ENCODE measurements at places on chromosomes 16 and 17. TPM values are rescaled to one million over a fixed set of nuclear protein-coding genes. Genes with fewer than 3 reads are reported as not detected.

Gene RMI2
- 55.7 TPM for total RNA-seq

Gene TAT
- 1.6 TPM for total RNA-seq

Gene VPS35L
- 1.4 TPM for total RNA-seq

Gene LGALS9B
- not detected for total RNA-seq

Gene NPIPB6
- not detected for total RNA-seq

Gene OR1F1
- not detected for total RNA-seq

Gene RNF227
- total RNA-seq = 0.20 TPM

Gene KCNJ18
- not detected for total RNA-seq

Gene C16orf54
- not detected for total RNA-seq

Gene KRTAP2-1
- not detected for total RNA-seq

Gene PRAC1
- total RNA-seq = not detected

Gene TMEM88
- 0.31 TPM for total RNA-seq

Gene CFAP97D1
- 0.02 TPM for total RNA-seq

Gene KCNAB3
- total RNA-seq = 0.29 TPM

Gene KRT17
- total RNA-seq = 0.52 TPM

Gene MRPS23
- total RNA-seq = 181 TPM

Gene SULT1A1
- total RNA-seq = 174 TPM

Gene VKORC1
- total RNA-seq = 141 TPM

Gene ALOX15B
- not detected for total RNA-seq

Gene RNFT1
- total RNA-seq = 15.9 TPM

Gene RASD1
- 1.4 TPM for total RNA-seq

Gene TEKT5
- not detected for total RNA-seq

Gene CYB561
- total RNA-seq = 3.1 TPM

Gene YWHAE
- 256 TPM for total RNA-seq

Gene CD300A
- total RNA-seq = not detected

Gene FAM20A
- 5.0 TPM for total RNA-seq

Gene ZP2
- not detected for total RNA-seq

Gene SLC2A4
- total RNA-seq = 5.8 TPM

Gene KRTAP9-3
- not detected for total RNA-seq

Gene ATP6V0A1
- total RNA-seq = 15.9 TPM

Gene TBC1D3K
- total RNA-seq = not detected

Gene TNP2
- total RNA-seq = not detected

Gene KRTAP2-3
- not detected for total RNA-seq

Gene OTOA
- total RNA-seq = 0.11 TPM

Gene KCNH6
- total RNA-seq = 0.18 TPM

Gene MYH3
- 1.6 TPM for total RNA-seq

Gene FA2H
- not detected for total RNA-seq

Gene UBALD1
- 3.3 TPM for total RNA-seq

Gene CCDC144A
- total RNA-seq = not detected

Gene CLEC19A
- not detected for total RNA-seq

Gene RNF43
- total RNA-seq = 51.4 TPM

Gene PHF12
- total RNA-seq = 10.0 TPM

Gene CCDC200
- total RNA-seq = not detected

Gene NEUROD2
- total RNA-seq = not detected

Gene KIF19
- not detected for total RNA-seq

Gene DPEP3
- total RNA-seq = not detected

Gene TBC1D3C
- total RNA-seq = 0.33 TPM

Gene TSNAXIP1
- total RNA-seq = 0.86 TPM

Gene AGRP
- not detected for total RNA-seq

Gene CPNE7
- not detected for total RNA-seq

Data from HepG2 (cell line).